T-helper 17 cell (primary cell): ENCODE measurements at places on chromosomes 7 and 10.
A peak's percentile ranks its signal among the peaks of the same experiment; 100 is the strongest.

- no peak for DNase-seq
Observed at GRCh38 chr7:91293136-91293535, 28.9 kb downstream of the FZD1 start.

- no peak for DNase-seq
Observed at GRCh38 chr10:123156078-123156477, 1.9 kb downstream of the BUB3 start.

DNA sequence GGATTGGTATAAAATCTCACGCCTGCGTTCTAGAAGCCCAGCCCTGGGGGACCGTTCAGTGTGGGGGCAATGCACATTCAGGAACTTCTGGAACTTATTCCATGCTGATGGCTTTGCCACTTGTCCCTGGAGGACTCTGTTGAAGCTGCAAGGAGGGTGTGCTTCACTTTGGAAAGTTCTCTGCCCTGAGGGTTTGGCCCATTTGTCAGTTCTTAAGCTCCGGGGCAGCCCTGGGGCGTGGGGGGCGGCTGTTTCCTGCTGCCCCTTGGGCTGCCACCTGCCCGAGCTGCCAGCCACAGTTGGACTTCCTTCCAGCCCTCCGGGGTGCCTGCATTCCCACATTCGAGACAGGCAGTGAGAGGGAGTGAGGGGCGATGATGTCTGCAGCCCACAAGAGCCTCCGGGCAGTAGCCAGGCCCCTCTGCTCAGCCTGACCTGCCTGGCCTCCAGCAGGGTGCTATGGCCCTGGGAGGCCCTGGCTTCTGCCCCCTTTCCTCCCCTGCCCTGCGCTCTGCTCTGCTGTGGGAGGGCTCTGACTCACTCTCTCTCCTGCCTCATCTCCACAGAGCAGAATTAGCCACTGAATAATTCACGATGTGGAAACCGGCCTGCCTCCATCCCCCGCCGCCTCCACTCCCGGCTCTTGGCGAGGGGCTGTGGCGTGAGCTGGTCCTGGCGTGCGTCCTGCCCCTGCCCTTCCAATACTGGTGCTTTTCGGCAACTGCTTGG lies 1.9 kb downstream of the TTYH3 start:
- DNase-seq, result no peak

GRCh38 chr10:6269953-6270867 lies 67.5 kb downstream of the PFKFB3 start:
- DNase-seq, result peak; percentile 26

- no peak for DNase-seq
Observed at GRCh38 chr10:50575477-50576244, 48.1 kb downstream of the SGMS1 start.

DNA sequence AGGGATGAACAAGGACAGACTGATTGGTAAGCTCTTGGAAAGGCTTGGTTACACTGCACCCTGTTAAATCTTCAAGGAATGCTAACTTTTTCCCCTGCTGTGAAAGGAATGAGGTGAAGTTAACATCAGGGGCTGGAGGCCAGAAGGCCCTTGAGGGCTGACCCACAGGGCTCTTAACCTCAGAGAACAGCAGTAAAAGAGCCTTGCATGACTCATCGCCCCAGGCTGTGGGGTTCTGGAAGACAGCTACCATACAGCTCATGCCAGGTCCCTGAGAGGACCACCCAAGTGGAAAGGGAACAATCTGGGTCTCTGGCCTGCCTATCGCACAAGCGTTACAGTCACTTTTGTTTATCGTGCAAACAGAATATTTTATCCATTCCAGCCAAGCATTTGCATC lies 54.4 kb downstream of the CYP2C9 start:
- no peak for DNase-seq
